ENCODE measurements at places on chromosomes 11 and 22.

DNA sequence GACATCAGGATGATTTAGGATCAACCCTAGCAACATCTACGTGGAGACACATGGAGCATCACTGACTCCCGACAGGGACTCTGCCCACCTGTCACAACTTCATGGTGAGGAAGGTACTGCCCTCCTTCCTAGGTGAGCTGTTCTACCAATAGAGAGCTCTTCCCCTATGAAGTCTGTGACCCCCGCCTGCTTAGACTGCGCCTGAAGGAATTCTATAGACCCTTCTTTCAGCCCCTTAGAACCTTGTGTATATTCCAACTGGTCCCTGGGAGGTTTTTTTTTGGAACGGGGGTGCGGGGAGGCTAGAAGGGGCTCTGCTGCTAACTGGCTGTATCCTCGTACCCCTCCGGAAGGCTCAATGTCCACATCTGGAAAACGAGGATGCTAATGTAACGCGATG is 566 bp downstream of the INTS4 start:
- no peak for DNase-seq

DNA sequence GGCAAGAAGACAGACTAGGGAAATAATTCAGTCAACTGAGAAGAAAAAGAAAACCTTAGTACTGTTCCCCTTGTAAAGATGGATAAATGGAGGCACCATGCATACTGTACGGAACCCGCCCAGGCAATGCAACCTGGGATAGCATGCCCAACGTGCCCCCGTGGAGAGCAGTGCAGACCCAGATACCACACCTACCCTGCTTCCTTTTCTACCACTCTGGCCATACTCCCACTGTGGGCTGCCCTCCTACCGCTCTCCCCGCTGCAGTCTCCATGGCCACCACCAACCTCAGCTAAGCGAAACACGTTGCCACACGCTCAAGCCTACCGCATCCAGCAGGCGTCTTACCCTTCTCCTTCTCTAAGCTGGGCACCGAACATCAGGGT is 117.4 kb upstream of the SERPIND1 start:
- DNase-seq: no peak

DNA sequence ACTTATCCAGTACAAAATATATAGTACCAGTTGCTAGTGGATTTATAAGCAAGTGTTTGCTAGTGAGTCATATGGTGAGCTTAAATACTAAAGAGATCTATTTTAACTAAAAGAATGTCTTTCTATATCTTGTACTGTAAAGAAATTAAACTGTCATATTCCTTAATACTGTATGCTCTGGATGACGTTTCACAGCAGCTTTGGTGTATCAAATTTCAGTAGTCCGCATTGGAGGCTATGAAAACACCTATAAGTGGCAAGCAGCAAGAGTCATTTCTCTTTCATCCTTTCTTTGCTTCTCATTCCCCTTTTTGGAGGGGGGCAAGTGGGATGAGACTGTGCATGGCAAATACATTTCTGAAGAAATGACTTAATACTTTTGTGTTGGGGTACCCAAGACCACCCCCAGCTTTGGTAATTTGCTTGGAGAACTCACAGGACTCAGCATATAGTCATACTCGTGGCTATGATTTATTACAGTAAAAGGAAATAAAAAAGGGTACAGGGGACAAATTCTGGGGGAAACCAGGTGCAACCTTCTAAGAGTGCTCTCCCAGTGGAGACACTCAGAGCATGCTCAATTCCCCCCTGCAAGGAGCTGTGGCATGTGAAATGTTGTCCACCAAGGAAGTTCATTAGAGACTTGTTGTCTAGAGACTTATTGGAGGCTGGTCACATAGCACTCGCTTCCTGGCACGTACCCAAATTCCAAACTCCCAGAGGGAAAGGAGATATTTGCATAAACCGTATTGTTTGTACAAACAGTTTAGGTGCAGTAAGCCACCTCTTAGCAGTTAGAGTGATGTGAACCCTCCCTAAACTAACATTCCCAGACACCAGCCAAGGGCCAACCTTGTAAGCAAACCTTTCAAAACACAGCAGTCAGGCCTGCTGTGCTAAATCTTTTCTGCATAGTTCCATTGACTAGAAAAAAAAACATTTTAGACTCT is 210.8 kb downstream of the PGR start:
- DNase-seq: no peak

DNA sequence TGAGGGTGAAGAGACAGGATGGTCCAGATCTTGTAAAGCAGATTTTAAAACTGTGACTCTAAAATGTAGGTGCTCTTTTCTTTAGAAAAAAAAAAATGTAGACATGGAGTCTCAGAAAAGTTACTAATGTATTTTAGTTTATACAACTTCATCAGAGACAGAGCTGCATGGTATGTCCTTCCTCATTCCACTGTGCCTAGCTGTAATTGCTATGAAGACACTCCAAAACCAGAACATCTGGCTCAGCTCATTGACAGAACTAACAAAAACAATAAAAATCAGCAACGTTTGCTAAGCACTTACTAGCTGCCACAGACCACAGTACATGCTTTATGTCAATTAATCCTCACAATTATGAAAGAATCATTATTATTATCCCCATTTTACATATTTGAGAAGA is 160.7 kb downstream of the BARX2 start:
- DNase-seq: no peak

DNA sequence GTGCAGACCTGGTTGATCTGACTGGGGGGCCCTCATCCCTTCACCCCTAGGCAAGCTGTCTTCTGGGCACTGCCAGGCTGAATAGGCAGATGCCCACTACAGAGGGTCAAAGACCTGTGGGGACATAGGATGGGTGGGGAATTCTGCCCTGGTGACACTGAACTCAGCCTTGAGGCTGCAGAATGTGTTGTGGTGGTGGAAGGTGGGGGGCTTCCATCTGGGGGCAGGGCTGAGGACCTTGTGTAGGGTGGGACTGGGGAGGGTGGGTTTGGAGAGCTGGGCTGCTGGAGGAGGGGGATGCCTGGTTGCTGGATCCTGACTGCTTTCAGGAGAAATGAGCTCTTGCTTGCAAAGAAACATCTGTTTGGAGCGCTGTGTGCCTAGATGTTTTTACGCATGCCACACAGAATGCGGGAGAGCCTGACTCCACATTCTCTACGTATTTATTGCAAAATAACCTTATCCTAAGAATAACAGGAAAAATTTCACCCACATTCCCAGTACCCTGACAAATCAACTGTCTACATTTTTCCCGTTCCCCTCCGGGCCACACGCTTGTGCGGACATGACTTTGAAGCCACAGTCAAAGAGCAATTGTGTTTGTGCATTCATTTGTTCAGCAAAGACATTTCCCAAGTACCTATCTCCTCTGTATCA is 18.3 kb downstream of the SMIM38 start:
- no peak for DNase-seq

- DNase-seq: no peak
These were observed 14.0 kb downstream of the IGLL1 start for GRCh38 chr22:23565915-23566704.

DNA sequence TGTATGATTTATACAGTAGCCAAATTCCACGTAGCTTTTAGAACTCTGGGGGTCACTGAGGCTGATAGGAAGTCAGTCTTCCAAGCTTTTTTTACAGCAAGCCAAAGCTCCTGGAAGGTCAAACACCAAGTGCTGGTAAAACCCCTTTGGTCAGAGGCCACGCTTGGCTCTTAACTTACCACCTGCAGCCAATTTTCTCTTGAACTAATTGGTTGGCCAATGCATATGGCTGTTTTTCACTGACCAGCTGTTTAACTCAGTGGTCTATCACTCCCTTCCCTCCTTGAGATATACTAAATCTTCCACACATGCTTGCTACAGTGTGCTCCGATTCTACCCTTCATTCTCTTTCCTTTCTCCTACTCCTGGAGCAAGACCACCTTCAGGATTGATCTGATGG is 116.0 kb downstream of the FAR1 start:
- no peak for DNase-seq

DNA sequence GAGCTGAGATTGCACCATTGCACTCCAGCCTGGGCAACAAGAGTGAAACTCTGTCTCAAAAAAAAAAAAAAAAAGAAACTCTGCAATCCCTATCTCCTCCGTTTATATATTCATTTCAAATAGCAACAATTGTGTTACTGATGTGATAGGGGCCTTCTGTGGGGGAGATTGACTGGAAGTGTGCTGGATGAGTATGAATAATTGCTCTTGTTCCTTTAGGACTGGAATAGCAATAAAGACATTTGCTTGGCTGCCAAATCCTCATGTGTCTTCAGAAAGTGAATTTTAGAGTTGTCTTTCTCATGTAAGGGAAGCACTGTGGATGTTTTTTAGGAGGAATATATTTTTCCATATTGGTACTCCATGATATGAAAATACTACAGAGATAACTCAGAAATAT is 21.1 kb upstream of the ME3 start:
- DNase-seq: no peak

- DNase-seq: no peak
These were observed 1004.1 kb downstream of the OPCML start for GRCh38 chr11:132528181-132528580.

GRCh38 chr11:69129647-69130046 is 26.1 kb upstream of the SMIM38 start:
- no peak for DNase-seq

- no peak for DNase-seq
These were observed 67.8 kb downstream of the ST14 start for GRCh38 chr11:130227373-130227772.

GRCh38 chr11:12276831-12277475 is 100.4 kb upstream of the PARVA start:
- no peak for DNase-seq

GRCh38 chr22:47301820-47302475 is 539.5 kb downstream of the TBC1D22A start:
- no peak for DNase-seq

DNA sequence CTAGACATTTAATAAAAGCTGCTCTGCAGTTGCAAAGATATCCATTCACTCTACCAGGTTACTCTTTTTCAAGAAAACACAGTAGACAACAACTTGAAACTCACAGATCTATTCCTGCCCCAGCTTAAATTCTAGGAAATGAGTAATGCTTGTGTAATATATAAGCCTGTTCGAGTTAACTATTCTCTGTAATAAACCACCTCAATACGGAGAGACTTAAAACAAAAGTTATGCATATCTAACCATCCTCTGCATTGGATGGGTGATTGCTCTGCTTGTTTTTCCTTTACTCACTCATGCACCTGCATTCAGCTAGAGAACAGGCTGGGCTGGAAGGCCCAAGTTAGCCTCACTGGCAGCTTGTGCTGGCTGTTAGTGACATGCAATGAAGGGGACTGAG is 13.3 kb downstream of the LRRC4C start:
- no peak for DNase-seq

- peak; percentile 38 for DNase-seq
These were observed 25.4 kb upstream of the ARHGAP20 start for GRCh38 chr11:110737593-110737992.

DNA sequence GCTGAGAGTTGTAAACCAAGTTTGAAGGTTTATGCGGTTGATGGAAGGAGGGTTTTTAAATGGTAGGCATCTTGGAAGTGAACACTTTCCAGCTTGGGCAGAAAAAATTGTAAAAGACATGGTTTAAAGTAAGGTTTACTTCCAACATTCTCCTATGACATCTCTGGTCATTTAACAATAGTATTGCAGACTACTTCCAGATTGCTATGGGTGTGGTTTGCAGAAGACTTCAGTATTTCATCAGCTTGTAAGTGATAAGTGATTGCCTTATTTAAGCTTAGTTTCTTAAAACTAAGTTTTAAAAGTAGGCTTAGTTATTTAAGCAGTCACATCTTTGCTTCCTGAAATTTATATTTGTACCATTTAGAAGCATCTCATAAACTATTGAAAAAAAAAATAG is 7.2 kb upstream of the STT3A start:
- no peak for DNase-seq

- no peak for DNase-seq
These were observed 81.7 kb upstream of the APOA1 start for GRCh38 chr11:116918925-116919655.

GRCh38 chr11:57584341-57584740 is 13.1 kb upstream of the SERPING1 start:
- no peak for DNase-seq

DNA sequence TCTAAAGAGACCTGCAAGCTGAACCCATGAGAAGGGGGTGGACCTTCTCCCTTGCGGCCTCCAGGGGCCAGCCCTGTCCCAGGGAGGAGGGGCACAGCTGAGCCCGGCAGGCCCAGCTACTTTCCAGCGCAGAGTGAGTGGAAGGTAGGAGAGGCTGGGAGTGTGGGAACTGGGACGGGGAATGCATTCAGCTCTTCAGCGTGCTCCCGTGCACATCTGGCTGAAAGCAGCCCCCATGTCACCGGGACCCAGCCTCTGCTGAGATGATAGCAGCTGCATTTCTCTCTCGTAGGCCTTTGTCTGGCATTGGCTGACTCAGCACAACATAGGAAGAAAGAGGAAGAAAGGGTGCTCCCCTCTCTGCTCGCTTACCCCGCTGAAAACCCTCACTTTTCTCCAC is 951.5 kb downstream of the TBC1D22A start:
- peak; percentile 1 for DNase-seq

DNA sequence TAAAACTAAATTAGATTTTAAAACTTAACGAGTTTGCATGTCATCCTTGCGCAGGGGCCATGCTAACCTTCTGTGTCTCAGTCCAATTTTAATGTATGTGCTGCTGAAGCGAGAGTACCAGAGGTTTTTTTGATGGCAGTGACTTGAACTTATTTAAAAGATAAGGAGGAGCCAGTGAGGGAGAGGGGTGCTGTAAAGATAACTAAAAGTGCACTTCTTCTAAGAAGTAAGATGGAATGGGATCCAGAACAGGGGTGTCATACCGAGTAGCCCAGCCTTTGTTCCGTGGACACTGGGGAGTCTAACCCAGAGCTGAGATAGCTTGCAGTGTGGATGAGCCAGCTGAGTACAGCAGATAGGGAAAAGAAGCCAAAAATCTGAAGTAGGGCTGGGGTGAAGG is 10.6 kb downstream of the LIMK2 start:
- DNase-seq: no peak

DNA sequence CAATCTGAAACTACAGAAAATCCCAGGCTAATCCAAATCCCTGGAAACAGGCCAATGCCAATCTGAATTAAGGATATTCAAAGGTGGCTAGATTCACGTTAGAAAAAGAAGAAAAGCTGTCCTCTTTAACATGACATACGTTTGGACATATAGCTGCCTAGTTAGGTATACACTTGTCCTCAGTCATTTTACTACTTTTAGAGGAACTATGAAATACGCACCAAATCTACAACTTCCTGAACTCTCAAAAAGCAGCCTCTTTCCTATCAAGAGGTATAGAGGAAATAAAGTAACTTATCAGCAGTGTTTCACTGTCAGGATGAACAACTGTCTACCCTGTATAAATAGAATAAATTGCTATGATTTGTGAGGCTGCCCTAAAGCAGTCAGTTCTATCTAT is 24.0 kb downstream of the KMT5B start:
- DNase-seq: peak; percentile 24

- DNase-seq: peak; percentile 89
These were observed 69.0 kb upstream of the SYT13 start for GRCh38 chr11:45354976-45355705.

DNA sequence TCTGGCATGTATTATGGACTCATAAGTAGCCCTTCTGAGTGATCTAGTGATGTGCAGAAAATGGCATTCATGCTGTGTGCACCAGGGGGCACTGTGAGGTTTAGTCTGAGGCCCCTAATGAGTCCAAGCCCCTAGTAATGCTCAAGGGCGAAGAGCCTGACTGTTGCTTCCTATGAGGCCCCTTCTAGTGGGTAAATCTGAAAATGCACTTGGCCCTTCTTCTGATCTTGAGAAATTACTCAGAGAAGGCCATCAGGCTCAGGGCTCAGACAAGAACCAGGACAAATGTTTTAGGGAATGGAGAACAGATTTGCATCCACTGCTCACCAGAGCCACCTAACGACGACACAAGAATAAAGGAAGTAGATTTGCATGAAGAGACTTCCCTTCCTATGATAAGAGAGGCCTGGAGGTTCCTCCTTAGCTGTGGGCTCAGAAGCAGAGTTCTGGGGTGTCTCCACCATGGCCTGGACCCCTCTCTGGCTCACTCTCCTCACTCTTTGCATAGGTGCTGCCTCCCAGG is 75.8 kb downstream of the GGTLC2 start:
- peak; percentile 88 for DNase-seq

All from suppressor macrophage (primary cell).